ENCODE measurements at places on chromosomes 7 and 10.
A peak's percentile ranks its signal among the peaks of the same experiment; 100 is the strongest.

GRCh38 chr10:93766918-93767317 is 9.2 kb downstream of the LGI1 start:
- DNase-seq = peak; percentile 86

DNA sequence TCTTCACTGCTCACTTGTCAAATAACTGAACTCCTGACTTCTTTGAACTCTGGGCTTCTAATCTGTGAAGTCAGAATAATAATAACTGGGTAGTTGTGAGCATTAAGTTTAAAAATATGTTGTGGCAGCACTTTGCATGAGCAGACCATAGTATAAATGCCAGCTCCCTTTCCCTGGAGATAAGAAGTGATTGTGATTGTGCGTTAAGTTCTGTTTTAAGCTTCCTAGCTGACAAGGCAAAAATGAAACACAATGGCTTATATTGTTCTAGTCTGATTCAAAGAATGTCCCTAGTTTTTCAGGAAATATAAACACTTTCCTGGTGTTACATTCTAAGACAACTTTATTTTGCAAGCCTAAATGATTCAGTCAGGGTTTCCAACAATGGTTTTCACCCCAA is 61.8 kb downstream of the PTPRE start:
- no peak for DNase-seq

DNA sequence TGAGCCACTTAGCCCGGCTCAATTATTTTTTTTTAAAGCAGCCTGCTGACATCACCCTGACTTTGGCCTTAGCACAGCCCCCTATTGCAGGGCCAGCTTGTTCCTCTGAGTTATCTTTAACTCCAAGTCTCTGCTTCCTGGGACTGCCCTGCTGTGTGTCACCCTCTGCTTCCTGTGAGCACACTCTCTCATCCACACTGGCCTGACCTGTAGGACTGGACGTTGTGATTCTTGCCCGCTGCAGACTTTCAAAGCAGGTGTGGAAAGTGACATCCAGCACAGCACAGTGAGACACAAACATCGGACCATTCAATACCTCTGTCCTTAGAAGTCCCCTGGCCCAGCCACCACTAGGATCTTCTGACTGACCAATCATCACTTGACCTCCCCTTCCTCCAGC is 26.4 kb upstream of the HSPA12A start:
- DNase-seq = no peak

GRCh38 chr7:148500978-148501377 is 89.6 kb upstream of the C7orf33 start:
- DNase-seq = no peak

DNA sequence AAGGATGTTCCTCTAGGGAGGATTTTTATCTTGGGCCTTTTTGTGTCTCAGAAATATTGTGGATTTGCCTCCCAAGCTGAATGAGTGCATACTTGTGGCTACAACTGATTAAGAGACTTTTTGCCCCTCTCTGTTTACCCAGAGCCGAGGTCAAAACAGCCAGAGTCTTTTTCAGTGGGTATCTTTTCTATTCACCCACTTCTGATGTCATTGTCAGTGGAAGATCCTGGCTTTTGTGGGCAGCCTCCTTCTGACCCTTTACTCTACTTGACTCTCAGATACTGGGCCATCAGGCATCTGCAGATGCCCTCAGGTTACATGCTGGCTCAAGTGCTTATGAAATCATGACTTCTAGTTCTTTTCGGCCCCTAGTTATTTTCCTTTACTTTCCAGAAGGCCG is 19.6 kb upstream of the PIP4K2A start:
- no peak for DNase-seq

DNA sequence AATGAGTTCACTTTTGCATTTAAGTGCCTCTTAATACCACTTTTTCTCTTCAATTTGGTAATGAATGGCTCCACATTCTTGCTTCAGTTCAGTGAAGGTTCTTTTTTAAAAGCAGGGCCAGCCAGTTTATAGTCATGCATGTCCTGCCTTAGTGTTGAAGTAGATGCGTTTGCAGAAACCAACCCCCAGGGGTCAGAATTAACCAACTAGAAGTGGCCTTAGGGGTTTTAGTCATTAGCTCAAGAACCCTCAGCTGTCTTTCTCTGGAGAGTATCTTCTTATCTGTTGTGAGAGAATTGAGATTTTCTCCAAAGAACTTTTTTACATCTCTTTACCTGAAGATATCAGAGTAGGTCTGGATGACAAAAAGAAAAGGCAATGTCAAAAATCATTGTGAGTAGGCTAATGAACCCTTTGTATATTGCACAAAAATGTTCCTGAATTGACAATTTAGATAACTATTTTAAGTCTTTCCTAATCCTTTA is 82.2 kb downstream of the PIK3CG start:
- peak; percentile 78 for DNase-seq

DNA sequence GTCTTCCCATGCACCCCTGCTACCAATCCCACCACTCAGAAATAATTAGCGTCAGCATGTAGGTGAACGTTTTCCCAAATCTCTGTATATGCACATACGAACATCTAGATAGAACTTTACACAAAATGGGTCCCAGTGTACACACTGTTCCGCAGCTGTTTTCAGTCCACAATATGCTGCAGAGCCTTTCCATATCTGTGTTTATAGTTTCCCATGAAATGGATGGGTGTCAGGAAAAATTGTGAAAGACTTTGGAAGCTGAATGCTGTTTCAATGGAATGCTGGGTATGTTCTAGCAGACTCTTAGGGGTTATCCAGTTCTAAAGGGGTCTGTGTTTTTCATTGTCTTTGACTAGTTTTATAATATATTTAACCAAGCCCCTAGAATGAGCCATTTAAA is 13.8 kb downstream of the GRK5 start:
- DNase-seq = no peak

DNA sequence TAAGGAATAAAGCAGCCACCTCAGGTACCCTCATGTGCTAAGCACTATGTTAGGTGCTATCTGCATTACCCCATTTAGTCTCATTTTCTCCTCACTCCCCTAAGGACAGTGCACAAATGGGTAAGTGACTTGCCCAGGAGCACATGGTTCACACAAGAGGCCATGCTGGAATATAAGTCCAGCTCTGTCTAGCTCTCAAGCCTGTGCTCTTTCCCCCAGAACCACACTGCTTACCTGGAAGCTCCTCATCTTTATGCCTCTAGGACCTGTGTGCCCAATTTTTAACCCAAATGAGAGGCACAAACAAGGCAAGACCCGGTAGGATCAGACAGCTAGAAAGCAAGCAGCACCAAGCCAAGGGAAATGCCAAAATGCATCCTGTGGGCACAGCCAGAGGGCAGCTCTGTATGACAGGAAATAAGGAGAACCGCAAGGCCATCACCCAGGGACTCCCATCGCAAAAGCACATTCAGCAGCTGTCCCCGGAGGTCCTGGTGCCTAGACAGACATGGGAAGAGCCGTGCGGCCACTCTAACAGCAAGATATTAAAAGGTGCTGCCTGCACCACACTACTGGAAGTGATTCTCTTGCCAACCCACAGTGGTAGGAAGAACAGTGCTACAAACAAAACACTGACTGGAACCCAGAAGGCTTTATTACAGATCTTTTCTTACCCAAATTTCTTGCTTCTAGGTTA is 88.1 kb downstream of the GSAP start:
- no peak for DNase-seq

- DNase-seq = no peak
Observed at GRCh38 chr10:69936091-69936490, 116.6 kb upstream of the MACROH2A2 start.

DNA sequence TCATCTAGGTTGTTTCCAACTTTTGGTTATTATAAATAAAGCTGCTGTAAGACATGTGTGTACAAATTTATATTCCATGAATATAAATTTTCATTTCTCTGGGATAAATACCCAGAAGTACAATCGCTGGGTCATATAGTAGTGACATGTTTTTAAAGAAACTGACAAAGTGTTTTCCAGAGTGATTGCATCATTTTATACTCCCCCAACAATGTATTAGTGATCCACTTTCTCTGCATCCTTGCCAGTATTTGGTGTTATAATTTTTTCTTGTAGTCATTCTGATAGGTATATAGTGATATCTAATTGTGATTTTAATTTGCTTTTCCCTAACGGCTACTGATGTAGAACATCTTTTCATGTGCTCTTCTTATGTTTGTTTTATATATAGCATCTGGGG is 27.0 kb upstream of the ARHGAP21 start:
- DNase-seq = no peak

DNA sequence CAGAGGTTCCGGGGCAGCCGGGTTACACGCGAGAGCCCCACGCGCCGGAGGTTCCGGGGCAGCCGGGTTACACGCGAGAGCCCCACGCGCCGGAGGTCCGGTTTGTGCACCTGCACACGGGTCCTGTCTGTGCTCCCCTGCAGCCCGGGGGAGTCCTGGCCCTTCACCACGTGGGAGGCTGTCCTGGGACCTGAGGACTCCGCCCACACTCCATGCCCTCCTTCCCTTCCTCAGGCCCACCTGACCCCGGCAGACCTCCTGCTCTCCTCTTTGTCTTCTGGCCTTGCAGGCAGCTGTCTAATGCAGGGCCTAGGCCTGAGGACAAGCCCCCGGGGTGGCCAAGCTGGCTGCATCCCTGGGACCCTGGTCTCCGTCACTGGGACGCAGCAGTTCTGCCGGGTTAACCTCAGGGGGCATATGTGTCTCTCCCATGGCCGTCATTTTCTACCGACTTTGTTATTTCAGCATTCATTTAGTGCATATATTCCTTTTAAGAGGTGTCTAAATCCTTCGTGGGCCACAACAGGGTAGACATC is 374.6 kb downstream of the DNAJB6 start:
- DNase-seq = no peak

DNA sequence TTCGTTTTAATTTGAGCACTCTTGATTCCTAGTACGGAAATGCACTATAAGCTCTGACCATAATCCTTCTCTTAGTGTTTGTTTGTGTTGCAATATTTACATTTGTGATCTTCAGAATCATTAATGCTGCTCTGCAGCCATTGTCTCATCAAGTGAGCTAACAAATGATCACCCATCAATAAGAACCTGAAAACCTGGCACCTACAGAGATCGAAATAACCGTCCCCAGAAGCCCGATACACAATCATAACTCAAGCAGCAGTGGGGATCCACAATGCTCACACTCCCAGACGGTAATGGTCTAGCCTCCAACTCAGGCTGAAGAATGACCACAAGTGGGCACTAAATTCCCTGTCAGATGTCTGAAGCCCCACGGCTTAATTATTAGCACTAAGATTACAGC is 156.0 kb upstream of the NFE2L3 start:
- no peak for DNase-seq

- no peak for DNase-seq
Observed at GRCh38 chr10:48284002-48284546, 9.6 kb upstream of the FRMPD2 start.

DNA sequence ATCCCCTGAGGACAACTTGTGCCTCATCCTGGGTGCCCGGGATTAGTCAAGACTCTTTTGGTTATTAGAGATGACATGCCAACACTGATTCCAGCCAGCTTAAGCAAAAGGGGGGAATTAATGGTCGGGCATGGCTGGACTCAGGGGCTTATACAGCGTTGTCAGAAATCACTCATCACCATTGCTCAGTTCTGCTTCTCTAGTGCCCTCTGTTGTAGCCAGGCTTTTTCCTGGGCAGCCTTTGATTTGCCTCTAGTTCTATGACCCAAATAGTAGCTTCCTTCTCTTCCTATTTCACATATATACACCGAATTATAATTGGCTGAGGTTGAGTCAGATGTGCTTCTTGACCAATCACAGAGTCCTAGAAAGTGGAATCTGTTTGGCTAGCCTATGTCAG is 192.0 kb upstream of the HABP2 start:
- no peak for DNase-seq

DNA sequence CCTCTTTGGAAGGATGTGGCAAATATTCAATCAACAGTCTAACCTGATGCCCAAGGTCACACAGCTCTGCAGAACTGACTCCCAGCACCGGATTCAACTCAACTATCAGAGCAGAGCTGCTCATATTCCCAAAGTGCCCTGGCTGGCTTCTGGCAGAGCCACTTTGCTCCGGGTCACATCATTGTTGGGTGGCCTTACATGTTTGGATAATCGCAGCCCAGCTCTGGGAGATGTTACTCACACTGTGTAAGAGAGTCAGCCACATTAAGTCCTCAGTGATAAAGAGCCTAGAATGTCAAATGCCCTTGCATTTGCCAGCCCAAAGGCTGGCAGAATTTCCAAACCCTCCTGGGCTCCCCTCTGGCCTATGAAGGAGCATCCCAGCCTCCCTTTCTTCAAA is 79.8 kb upstream of the PDE1C start:
- no peak for DNase-seq

DNA sequence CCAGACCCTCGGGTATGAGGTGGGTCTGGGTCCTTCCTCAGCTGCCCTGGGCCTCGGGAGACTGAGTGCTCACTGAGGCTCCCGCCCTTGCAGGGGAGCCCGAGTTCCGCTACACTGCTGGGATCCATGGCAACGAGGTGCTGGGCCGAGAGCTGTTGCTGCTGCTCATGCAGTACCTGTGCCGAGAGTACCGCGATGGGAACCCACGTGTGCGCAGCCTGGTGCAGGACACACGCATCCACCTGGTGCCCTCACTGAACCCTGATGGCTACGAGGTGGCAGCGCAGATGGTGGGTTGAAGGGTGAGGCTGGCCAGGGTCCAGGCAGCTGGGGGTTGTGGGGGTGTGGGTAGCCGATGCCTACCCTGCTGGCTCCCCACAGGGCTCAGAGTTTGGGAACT is 7.6 kb downstream of the AEBP1 start:
- DNase-seq = no peak

DNA sequence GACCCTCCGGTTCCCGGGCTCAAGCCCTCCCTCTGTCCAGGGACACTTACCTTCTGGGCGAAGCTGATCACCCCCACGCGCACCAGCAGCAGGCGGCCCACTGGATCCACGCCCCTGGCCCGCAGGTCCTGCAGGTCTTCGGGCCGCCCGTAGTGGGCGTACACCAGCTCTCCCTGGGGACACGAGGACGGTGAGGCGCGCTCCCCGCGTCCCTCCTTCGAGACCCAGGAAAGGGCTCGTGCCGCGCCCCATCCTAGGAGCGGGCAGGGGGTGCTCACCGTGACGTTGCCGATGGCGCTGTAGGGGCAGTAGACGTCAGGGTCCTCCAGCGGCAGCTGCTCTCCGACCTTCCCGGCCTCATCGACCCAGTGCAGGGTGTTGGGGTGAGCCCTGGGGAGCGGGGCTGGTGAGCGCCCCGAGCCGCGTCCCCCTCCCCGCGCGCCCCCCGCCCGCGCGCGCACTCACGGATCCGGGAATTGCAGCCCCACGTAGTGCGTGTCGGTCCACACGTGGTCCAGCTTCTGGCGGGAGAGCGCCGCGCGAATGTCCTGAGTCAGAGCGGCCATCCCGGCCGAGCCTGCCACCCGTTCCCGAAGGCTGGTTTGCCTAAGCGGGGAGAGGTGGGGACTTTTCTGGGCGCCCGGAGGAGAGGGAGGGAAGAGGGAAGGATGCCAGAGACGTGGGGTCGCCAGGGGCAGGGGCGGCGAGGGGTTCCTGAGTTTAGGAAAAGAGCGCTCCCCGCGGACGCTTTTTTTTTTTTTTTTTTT is 8.2 kb downstream of the TFR2 start:
- peak; percentile 42 for DNase-seq

- peak; percentile 73 for DNase-seq
Observed at GRCh38 chr7:141073173-141073640, 657 bp upstream of the TMEM178B start.

DNA sequence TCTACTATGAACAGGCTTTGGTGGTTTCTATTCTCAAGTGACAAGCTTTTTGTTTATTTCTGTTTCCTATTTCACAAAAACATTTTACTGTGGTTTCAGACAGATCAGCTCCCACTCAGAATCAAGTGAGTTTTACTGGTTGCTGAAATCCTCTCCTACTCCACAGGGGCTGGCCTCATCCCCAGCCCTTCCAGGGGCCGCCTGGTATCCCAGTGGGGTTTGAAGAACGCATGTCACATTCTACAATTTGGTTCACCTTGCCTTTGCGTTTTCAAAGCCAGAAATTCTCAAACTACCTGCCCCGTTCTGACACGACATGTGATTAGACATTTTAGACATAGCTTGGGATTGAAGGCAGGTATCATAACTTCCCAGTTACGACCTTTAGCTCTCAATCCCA is 160.9 kb upstream of the AGK start:
- DNase-seq = no peak

All from HAP-1 (cell line).